SK-N-SH (cell line): ENCODE measurements at places on chromosomes 5 and 9. TPM values are rescaled to one million over a fixed set of nuclear protein-coding genes. Genes with fewer than 3 reads are reported as not detected.
A peak's percentile ranks its signal among the peaks of the same experiment; 100 is the strongest.

GRCh38 chr5:163345216-163345615 lies 92.2 kb upstream of the CCNG1 start:
- no peak overlapping the region for H3K27ac ChIP-seq
- DNase-seq: no peak
- H3K4me3 ChIP-seq: no peak overlapping the region
- H3K27me3 ChIP-seq: no peaks in the 10 kb centered on the region

Gene FYB1
- polyA plus RNA-seq: not detected in 2 replicates

Gene LCN12
- 0.87 and 1.1 TPM in 2 replicates for polyA plus RNA-seq

- no peaks in the 10 kb centered on the region for H3K4me1 ChIP-seq
- no peaks in the 10 kb centered on the region for H3K27me3 ChIP-seq
- H3K27ac ChIP-seq: no peak overlapping the region
- no peaks in the 10 kb centered on the region; the same call in 1 of the 2 replicates for H3K36me3 ChIP-seq
These were observed 9.0 kb downstream of the SLC36A1 start for GRCh38 chr5:151456321-151456940.

DNA sequence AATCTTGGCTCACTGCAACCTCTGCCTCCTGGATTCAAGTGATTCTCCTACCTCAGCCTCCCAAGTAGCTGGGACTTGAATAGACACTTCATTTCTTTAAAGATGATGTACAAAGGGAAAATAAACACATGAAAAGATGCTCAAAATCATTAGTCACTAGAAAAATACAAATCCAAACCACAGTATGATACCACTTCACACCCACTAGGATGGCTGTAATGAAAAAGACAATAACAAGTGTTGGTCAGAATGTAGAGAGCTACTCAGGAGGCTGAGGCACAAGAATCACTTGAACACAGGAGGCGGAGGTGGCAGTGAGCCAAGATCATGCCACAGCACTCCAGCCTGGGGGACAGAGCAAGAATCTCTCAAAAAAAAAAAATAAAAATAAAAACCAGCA lies 13.0 kb downstream of the F2RL2 start:
- no peaks in the 10 kb centered on the region; the same call in 1 of the 2 replicates for H3K36me3 ChIP-seq
- no peaks in the 10 kb centered on the region for H3K27me3 ChIP-seq
- H3K27ac ChIP-seq: no peak overlapping the region
- DNase-seq: no peak
- no peak overlapping the region for H3K4me3 ChIP-seq
- peaks cover 3% of the 10 kb centered on the region for H3K4me1 ChIP-seq

- no peak overlapping the region for H3K4me3 ChIP-seq
- H3K27me3 ChIP-seq: no peaks in the 10 kb centered on the region
- no peak for DNase-seq
- H3K27ac ChIP-seq: no peak overlapping the region
- H3K36me3 ChIP-seq: no peaks in the 10 kb centered on the region
These were observed 61.2 kb upstream of the MAP1B start for GRCh38 chr5:72046106-72046505.

GRCh38 chr5:94248175-94248875 lies 370.1 kb downstream of the KIAA0825 start:
- H3K36me3 ChIP-seq: no peaks in the 10 kb centered on the region
- no peaks in the 10 kb centered on the region for H3K4me1 ChIP-seq
- H3K4me3 ChIP-seq: no peak overlapping the region
- no peaks in the 10 kb centered on the region for H3K27me3 ChIP-seq
- no peak overlapping the region for H3K27ac ChIP-seq

- DNase-seq: no peak
- no peak overlapping the region for H3K27ac ChIP-seq
- no peaks in the 10 kb centered on the region for H3K36me3 ChIP-seq
- H3K4me1 ChIP-seq: no peaks in the 10 kb centered on the region
- H3K27me3 ChIP-seq: no peaks in the 10 kb centered on the region
These were observed 10.8 kb downstream of the TYRP1 start for GRCh38 chr9:12703996-12704395.

GRCh38 chr9:31335529-31336234 lies 1048.8 kb upstream of the ACO1 start:
- H3K4me3 ChIP-seq: no peak overlapping the region
- H3K27me3 ChIP-seq: no peaks in the 10 kb centered on the region
- DNase-seq: no peak
- no peaks in the 10 kb centered on the region; the same call in 1 of the 2 replicates for H3K4me1 ChIP-seq

DNA sequence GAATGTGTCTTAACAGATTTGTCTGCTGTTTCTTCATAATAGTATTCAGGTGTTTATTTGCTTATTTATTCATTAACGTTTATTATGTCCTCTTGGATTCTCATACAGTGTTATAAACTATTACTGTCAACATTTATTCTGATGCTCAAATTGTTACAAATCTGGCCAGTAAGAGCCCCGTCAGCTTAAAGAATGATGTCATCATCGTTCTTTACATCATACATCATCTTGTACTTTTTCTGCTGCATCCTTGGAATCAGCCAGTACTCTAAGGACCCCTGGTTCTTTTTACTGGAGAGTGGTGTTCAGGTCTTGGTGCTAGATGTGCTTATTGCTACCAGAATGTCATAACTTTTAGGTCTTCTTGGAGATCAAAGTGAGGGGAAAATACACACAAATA lies 86.6 kb downstream of the SH3GL2 start:
- no peaks in the 10 kb centered on the region for H3K27me3 ChIP-seq
- H3K4me1 ChIP-seq: no peaks in the 10 kb centered on the region
- no peak overlapping the region for H3K4me3 ChIP-seq
- no peaks in the 10 kb centered on the region for H3K36me3 ChIP-seq

- peak; percentile 44 for DNase-seq
- no peaks in the 10 kb centered on the region for H3K36me3 ChIP-seq
- no peaks in the 10 kb centered on the region for H3K27me3 ChIP-seq
These were observed 47.2 kb upstream of the DAB2IP start for GRCh38 chr9:121604242-121604641.

- no peak overlapping the region for H3K4me3 ChIP-seq
- no peak overlapping the region for H3K27ac ChIP-seq
- H3K4me1 ChIP-seq: no peaks in the 10 kb centered on the region
- peaks cover 71% of the 10 kb centered on the region for H3K36me3 ChIP-seq
- H3K27me3 ChIP-seq: no peaks in the 10 kb centered on the region
These were observed 23.8 kb upstream of the CAMLG start for GRCh38 chr5:134714541-134714940.

DNA sequence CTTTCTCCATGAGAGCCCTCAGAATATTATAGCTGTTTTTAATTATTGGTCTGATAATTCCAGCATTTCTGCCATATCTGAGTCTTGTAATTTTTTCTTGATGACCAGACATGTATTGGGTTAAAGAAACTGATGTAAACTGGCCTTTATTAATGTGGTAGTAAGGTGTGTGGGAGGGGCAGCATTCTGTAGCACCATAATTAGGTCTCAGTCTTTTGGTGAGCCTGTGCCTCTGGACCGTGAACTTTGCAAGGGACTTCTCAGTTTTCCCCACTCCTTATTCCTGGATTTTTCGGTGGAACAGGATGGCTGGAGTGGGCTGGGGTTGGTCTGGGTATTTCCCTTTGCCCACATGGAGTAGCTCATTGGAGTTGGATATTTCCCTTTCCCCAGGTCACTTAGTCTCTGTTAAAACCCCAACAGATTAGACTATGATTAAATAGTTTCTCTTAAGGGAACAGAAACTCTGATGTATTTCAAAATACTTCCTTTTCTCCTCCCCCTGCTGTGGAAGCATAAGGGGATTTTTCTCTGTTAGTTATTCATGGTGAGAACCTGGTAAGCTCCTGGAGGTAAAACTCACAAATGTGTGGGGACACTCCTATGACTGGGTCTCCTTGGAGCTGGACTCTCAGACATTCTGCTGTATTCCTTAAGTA lies 52.4 kb downstream of the FSD1L start:
- H3K27me3 ChIP-seq: no peaks in the 10 kb centered on the region
- DNase-seq: no peak
- H3K36me3 ChIP-seq: no peaks in the 10 kb centered on the region
- H3K4me1 ChIP-seq: peaks cover 13% of the 10 kb centered on the region; the same call in 1 of the 2 replicates

- no peak for DNase-seq
- H3K36me3 ChIP-seq: no peaks in the 10 kb centered on the region
- H3K4me3 ChIP-seq: no peak overlapping the region
- peaks cover 10% of the 10 kb centered on the region; the same call in 1 of the 2 replicates for H3K27me3 ChIP-seq
- H3K27ac ChIP-seq: no peak overlapping the region
These were observed 163.3 kb upstream of the TBC1D2 start for GRCh38 chr9:98418578-98419259.

Gene PCDHGB5
- 0.08 and 0.15 TPM in 2 replicates for polyA plus RNA-seq

Gene ZNF454
- 0.05 and 0.15 TPM in 2 replicates for polyA plus RNA-seq

Gene SGTB
- polyA plus RNA-seq: 3.5 and 4.9 TPM in 2 replicates

Gene DRD1
- polyA plus RNA-seq: 0.02 TPM in 1 of 2 replicates, not detected in the other

Gene ESM1
- 36.5 and 37.4 TPM in 2 replicates for polyA plus RNA-seq

Gene ANKDD1B
- polyA plus RNA-seq: 0.05 and 0.12 TPM in 2 replicates

Gene SLIT3
- 80.0 and 119 TPM in 2 replicates for polyA plus RNA-seq

Gene CDH6
- 1.1 and 1.4 TPM in 2 replicates for polyA plus RNA-seq

Gene BBLN
- polyA plus RNA-seq: 79.4 and 109 TPM in 2 replicates

DNA sequence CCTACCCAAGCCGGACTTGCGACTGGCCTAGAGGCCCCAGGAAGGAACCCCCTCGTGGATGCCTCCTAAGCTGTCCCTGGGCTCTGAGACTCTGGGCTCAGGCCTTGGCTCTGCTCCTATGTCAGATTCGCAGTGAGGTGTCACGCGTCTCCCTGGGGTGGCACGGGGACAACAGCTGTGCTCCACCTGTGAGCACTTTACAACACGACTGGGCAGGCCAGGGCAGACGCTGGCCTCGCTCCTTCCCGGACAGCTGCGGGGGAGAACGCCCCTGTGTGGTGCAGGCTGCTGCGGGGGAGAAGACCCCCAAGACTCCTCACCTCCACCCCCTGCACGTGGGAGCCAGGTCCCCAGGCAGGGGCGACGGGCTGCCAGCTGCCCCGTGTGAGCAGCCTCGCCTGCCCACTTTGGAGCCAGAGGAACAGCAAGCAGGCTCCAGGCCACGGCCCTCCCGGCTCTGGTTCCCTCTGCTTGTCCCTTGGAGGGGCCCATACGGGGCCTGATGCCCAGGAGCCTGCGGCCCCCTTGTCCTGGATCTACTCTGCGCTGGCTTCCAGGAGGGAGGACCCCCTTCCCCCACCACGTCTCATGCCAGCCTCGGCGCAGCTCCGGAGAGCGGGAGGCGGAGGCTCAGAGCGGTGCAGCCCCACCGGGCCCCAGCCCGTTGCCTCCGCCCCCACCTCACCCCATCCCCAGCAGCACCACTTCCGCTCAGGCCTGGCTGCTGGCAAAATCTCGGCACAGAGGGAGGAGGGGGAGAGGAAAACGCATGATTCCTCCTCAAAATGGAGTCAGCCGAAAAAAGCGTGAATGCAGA lies 36.0 kb downstream of the SARDH start:
- no peak for DNase-seq
- H3K4me1 ChIP-seq: no peaks in the 10 kb centered on the region
- no peak overlapping the region for H3K4me3 ChIP-seq
- H3K36me3 ChIP-seq: no peaks in the 10 kb centered on the region
- no peak overlapping the region for H3K27ac ChIP-seq
- H3K27me3 ChIP-seq: no peaks in the 10 kb centered on the region

GRCh38 chr5:172245046-172245445 lies 38.5 kb downstream of the UBTD2 start:
- no peak overlapping the region for H3K27ac ChIP-seq
- H3K36me3 ChIP-seq: no peaks in the 10 kb centered on the region
- no peak overlapping the region for H3K4me3 ChIP-seq
- DNase-seq: no peak
- peaks cover 6% of the 10 kb centered on the region for H3K4me1 ChIP-seq

DNA sequence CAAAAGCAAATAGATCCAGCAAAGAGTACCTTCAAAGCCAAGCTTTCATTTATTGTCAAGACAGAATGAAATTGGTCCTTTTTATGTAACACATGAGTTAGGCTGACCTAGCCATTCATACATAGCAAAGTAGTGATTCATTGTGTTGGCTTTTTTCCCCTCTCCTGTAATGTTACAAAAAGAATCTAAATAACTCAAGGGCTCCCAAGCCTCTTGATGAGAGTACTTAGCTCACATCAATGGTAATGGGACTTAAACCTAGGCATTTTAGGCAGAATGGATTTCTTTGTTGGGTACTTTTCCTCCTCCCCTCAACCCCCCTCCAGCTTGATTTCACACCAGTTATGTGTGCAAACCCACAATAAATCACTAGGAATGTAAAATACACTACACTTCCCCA lies 123.7 kb downstream of the EBF1 start:
- peaks cover 4% of the 10 kb centered on the region for H3K4me1 ChIP-seq
- H3K27ac ChIP-seq: no peak overlapping the region
- no peak for DNase-seq
- no peak overlapping the region for H3K4me3 ChIP-seq
- H3K27me3 ChIP-seq: no peaks in the 10 kb centered on the region

Gene IL13
- 0.05 and 0.08 TPM in 2 replicates for polyA plus RNA-seq

DNA sequence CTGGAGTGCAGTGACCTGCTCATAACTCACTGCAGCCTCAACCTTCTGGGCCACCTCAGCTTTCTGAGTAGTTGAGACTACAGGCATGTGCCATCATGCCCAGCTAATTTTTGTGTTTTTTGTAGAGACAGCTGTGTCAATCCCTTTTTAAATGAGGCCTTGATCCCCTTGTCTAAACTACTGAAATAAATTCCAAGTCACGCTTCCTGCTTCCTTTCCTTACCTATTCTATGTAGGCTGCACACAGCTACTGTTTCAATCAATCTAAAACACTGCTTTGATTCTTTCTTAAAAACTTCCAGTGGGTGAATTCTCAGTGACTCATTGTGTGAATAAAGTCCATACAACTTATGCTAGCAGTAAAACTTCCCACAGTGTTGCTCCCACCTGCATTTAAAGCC lies 2.9 kb upstream of the C7 start:
- DNase-seq: no peak
- no peaks in the 10 kb centered on the region for H3K36me3 ChIP-seq
- H3K4me3 ChIP-seq: no peak overlapping the region
- no peak overlapping the region for H3K27ac ChIP-seq
- no peaks in the 10 kb centered on the region for H3K27me3 ChIP-seq
- H3K4me1 ChIP-seq: no peaks in the 10 kb centered on the region

DNA sequence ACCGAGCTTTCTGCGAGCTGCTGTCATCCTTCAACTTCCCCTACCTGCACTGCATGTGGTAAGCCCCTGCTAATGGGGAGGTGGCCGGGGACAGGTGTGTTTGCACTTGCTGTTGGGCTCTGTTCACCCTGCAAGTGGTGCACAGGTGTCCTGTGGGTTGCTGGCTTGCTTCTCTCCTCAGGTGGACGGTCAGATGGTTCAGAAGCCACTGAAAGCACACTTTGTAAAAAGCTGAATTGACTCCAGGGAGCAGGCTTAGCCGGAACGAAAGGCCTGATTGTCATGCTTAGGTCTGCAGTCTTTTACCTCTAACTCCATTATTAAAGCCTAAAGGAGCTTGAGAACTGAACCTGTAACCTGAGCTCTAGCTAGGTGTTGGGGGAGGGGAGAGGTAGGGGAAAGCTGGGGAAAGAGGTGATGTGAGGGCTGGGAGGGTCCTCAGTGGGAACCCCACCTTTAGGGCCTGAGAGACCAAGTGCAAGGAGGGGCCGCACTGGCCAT lies 37.6 kb downstream of the ACER2 start:
- H3K27me3 ChIP-seq: no peaks in the 10 kb centered on the region
- no peak overlapping the region for H3K4me3 ChIP-seq
- H3K27ac ChIP-seq: no peak overlapping the region
- no peaks in the 10 kb centered on the region for H3K36me3 ChIP-seq
- DNase-seq: no peak

Gene CNTRL
- polyA plus RNA-seq: 3.6 and 4.1 TPM in 2 replicates

Gene TRPM6
- polyA plus RNA-seq: 0.03 and 0.08 TPM in 2 replicates

GRCh38 chr5:21680196-21680595 lies 1172.9 kb downstream of the CDH12 start:
- no peak for DNase-seq
- H3K27ac ChIP-seq: peak overlapping the region; percentile 41
- no peaks in the 10 kb centered on the region; the same call in 1 of the 2 replicates for H3K27me3 ChIP-seq
- H3K4me3 ChIP-seq: no peak overlapping the region
- H3K4me1 ChIP-seq: no peaks in the 10 kb centered on the region
